ENCODE measurements at places on chromosomes 12 and 14. TPM values are rescaled to one million over a fixed set of nuclear protein-coding genes. Genes with fewer than 3 reads are reported as not detected.

- no peaks in the 10 kb centered on the region for H3K4me1 ChIP-seq
- H3K36me3 ChIP-seq = no peaks in the 10 kb centered on the region
- H3K27me3 ChIP-seq = no peaks in the 10 kb centered on the region
- no peak for DNase-seq
- H3K27ac ChIP-seq = no peak overlapping the region
These were observed 340.9 kb downstream of the BCL11B start for GRCh38 chr14:98931126-98931525.

FGD4 gene
- 18.8 TPM for polyA plus RNA-seq

GRCh38 chr14:92109490-92109889 lies 3.1 kb upstream of the ATXN3 start:
- H3K27ac ChIP-seq = no peak overlapping the region
- H3K36me3 ChIP-seq = no peaks in the 10 kb centered on the region
- H3K27me3 ChIP-seq = no peaks in the 10 kb centered on the region
- peaks cover 3% of the 10 kb centered on the region for H3K4me1 ChIP-seq

- H3K4me1 ChIP-seq = peaks cover 70% of the 10 kb centered on the region
- H3K27ac ChIP-seq = peak overlapping the region; percentile 74
- DNase-seq = peak; percentile 90
- no peaks in the 10 kb centered on the region for H3K36me3 ChIP-seq
- peaks cover 7% of the 10 kb centered on the region for H3K27me3 ChIP-seq
These were observed 1.6 kb upstream of the CD9 start for GRCh38 chr12:6198556-6198955.

- no peak overlapping the region for H3K4me3 ChIP-seq
- peaks cover 3% of the 10 kb centered on the region for H3K27me3 ChIP-seq
- no peaks in the 10 kb centered on the region for H3K4me1 ChIP-seq
These were observed 46.2 kb upstream of the GSC start for GRCh38 chr14:94816113-94816512.

GRCh38 chr12:82708061-82708879 lies 21.6 kb downstream of the TMTC2 start:
- no peak overlapping the region for H3K4me3 ChIP-seq
- no peaks in the 10 kb centered on the region for H3K4me1 ChIP-seq
- no peaks in the 10 kb centered on the region for H3K36me3 ChIP-seq
- peak; percentile 4 for DNase-seq
- peak overlapping the region; percentile 33 for H3K27ac ChIP-seq
- H3K27me3 ChIP-seq = no peaks in the 10 kb centered on the region

GRCh38 chr12:15535352-15535781 lies 213.1 kb downstream of the PTPRO start:
- no peak overlapping the region for H3K27ac ChIP-seq
- H3K4me3 ChIP-seq = no peak overlapping the region
- no peaks in the 10 kb centered on the region for H3K4me1 ChIP-seq
- no peak for DNase-seq
- no peaks in the 10 kb centered on the region for H3K27me3 ChIP-seq

DNA sequence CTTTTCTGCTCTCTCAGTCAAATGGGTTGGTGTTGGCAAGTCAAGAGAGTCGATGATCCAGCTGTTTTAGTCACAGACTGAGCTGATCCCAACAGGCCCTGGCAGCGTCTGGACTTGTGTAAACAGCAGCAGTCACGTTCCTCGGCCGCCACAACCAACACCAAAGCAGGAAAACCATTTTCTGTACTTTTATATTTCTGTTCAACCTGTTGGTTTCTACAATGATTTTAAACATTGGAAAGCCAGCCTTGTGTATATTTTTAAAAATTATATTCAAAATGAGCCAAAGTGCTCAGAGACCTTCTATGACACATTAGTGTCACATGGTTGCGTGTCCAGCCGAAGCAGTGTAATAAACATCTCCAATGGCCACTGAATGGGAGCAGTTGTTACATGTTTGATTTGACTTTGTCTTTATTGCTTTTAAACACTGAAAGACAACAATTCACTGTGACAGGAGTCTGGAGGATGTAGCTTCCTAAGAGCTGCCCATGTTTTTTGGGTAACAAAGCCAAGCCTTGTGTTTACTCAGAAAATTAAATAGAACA lies 5.9 kb upstream of the SIVA1 start:
- no peaks in the 10 kb centered on the region for H3K27me3 ChIP-seq
- peaks cover 21% of the 10 kb centered on the region for H3K36me3 ChIP-seq
- H3K4me1 ChIP-seq = peaks cover 20% of the 10 kb centered on the region
- H3K27ac ChIP-seq = peak overlapping the region; percentile 25
- no peak for DNase-seq
- no peak overlapping the region for H3K4me3 ChIP-seq

DNA sequence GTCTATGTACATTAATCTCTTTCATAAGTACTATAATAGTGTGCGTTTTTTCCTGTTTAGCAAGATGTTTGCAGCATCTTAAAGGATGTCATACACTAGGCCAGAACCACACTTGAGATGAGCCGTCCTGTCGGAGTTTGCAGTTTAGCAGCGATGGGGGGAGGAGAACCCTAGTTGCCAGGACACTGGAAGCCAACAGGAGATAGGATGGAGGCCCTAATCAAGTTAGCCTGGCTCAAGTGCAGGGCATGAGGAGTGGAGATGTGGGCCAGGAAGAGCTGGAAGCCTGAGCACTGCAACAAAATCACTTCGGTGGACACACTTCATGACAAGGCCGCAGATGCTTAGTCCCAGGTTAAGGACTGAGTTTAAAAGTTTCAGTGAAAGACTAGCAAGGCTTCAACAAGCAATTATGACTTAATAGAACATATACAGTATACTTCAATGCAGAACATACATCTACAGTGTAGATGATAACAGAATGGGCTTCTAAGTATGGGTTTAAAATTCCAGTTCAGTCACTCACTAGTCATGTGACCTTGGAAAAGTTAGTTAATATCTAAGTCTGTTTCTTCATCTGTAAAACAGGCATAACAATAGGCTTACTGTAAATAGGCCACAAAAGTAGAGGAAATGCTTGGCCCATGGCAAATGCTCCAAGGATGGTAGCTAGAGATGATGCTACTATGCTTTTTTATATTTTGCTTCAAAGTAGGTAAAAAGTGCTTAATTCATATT lies 77.1 kb downstream of the PTPN21 start:
- H3K27me3 ChIP-seq = no peaks in the 10 kb centered on the region
- DNase-seq = no peak
- H3K27ac ChIP-seq = no peak overlapping the region
- peaks cover 17% of the 10 kb centered on the region for H3K36me3 ChIP-seq
- no peak overlapping the region for H3K4me3 ChIP-seq

MIP gene
- polyA plus RNA-seq = 0.24 TPM

- H3K4me1 ChIP-seq = no peaks in the 10 kb centered on the region
- no peaks in the 10 kb centered on the region for H3K36me3 ChIP-seq
- H3K27ac ChIP-seq = no peak overlapping the region
- no peak for DNase-seq
These were observed 101.2 kb downstream of the NINJ2 start for GRCh38 chr12:561908-562593.

BAZ2A gene
- 68.6 TPM for polyA plus RNA-seq

- no peaks in the 10 kb centered on the region for H3K4me1 ChIP-seq
- no peak for DNase-seq
- H3K4me3 ChIP-seq = no peak overlapping the region
- H3K36me3 ChIP-seq = no peaks in the 10 kb centered on the region
These were observed 447.5 kb downstream of the ADAMTS20 start for GRCh38 chr12:43104494-43104893.

MYF6 gene
- polyA plus RNA-seq = 0.21 TPM

GRCh38 chr12:82596483-82596882 lies 90.2 kb upstream of the TMTC2 start:
- no peaks in the 10 kb centered on the region for H3K27me3 ChIP-seq
- no peaks in the 10 kb centered on the region for H3K4me1 ChIP-seq
- no peak for DNase-seq
- no peak overlapping the region for H3K4me3 ChIP-seq

- H3K27me3 ChIP-seq = peaks cover 74% of the 10 kb centered on the region
- peaks cover 6% of the 10 kb centered on the region for H3K4me1 ChIP-seq
- H3K36me3 ChIP-seq = no peaks in the 10 kb centered on the region
- DNase-seq = peak; percentile 74
- H3K27ac ChIP-seq = no peak overlapping the region
These were observed 28.2 kb upstream of the SMUG1 start for GRCh38 chr12:54216797-54217661.

GRCh38 chr12:89983622-89984021 lies 275.0 kb upstream of the ATP2B1 start:
- no peak for DNase-seq
- H3K4me1 ChIP-seq = peaks cover 3% of the 10 kb centered on the region
- H3K27me3 ChIP-seq = no peaks in the 10 kb centered on the region

GRCh38 chr12:54370171-54370730 lies 6.0 kb upstream of the GPR84 start:
- peak overlapping the region; percentile 22 for H3K4me3 ChIP-seq
- peaks cover 7% of the 10 kb centered on the region for H3K27me3 ChIP-seq
- H3K36me3 ChIP-seq = no peaks in the 10 kb centered on the region
- no peak overlapping the region for H3K27ac ChIP-seq
- H3K4me1 ChIP-seq = peaks cover 15% of the 10 kb centered on the region

DNA sequence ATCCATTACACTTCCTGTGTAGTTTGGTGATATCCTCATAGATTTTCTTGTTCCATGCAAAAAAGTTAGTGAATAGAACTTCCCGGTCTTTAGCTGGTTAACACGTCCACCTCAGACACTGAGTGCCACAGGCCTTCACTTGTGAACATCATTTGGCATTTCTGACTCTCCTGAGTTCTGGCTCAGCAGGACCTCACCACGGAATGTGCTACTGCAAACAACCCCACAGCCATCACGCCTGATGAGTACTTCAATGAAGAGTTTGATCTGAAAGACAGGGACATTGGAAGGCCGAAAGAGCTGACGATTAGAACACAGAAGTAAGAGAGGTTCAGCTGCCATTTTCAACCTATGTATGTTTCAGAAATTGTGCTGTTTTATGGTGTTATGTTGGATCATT lies 20.0 kb downstream of the C12orf76 start:
- no peaks in the 10 kb centered on the region for H3K27me3 ChIP-seq
- no peaks in the 10 kb centered on the region for H3K4me1 ChIP-seq
- DNase-seq = no peak
- peaks cover 38% of the 10 kb centered on the region for H3K36me3 ChIP-seq
- H3K4me3 ChIP-seq = no peak overlapping the region

GRCh38 chr14:82394916-82395315 lies 861.3 kb upstream of the SEL1L start:
- no peaks in the 10 kb centered on the region for H3K36me3 ChIP-seq
- H3K27me3 ChIP-seq = no peaks in the 10 kb centered on the region
- no peak for DNase-seq
- H3K27ac ChIP-seq = no peak overlapping the region

GRCh38 chr14:55160989-55161388 lies 30.4 kb downstream of the DLGAP5 start:
- no peak overlapping the region for H3K4me3 ChIP-seq
- H3K4me1 ChIP-seq = no peaks in the 10 kb centered on the region
- no peaks in the 10 kb centered on the region for H3K27me3 ChIP-seq
- DNase-seq = no peak
- no peak overlapping the region for H3K27ac ChIP-seq

GRCh38 chr12:66030217-66030781 lies 100.3 kb downstream of the LLPH start:
- H3K4me3 ChIP-seq = no peak overlapping the region
- no peaks in the 10 kb centered on the region for H3K4me1 ChIP-seq
- H3K27ac ChIP-seq = no peak overlapping the region

ALX1 gene
- 0.06 TPM for polyA plus RNA-seq

GRCh38 chr14:92747701-92748258 lies 647 bp downstream of the LGMN start:
- peaks cover 6% of the 10 kb centered on the region for H3K36me3 ChIP-seq
- DNase-seq = no peak
- H3K4me1 ChIP-seq = no peaks in the 10 kb centered on the region
- peak overlapping the region; percentile 88 for H3K27ac ChIP-seq
- no peaks in the 10 kb centered on the region for H3K27me3 ChIP-seq

GRCh38 chr14:94833633-94834032 lies 63.7 kb upstream of the GSC start:
- no peaks in the 10 kb centered on the region for H3K4me1 ChIP-seq
- H3K36me3 ChIP-seq = no peaks in the 10 kb centered on the region
- H3K27me3 ChIP-seq = no peaks in the 10 kb centered on the region
- H3K4me3 ChIP-seq = no peak overlapping the region

DNA sequence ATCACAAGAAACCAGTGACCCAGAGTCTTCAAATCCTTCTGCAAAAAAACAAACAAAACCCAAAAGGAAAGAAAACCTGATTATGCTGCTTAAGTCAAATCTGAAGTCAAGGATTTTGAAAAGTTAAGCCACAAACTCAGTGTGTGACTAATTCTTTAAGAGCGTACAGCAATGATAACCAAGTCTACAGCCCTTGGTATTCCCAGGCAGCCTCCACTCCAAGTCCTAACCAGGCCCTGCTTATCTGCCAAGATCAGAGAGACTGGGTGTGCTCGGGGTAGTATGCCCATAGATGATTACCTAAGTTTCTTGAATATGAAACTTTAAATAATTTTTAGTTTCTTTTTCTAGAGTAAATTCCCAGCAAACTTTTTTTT lies 13.1 kb downstream of the PGAM5 start:
- no peak for DNase-seq
- H3K27me3 ChIP-seq = no peaks in the 10 kb centered on the region
- H3K4me3 ChIP-seq = no peak overlapping the region

GRCh38 chr12:21526053-21526452 lies at the start of gene SPX:
SPX (plus strand) TSS chr12:21526296; CDS start chr12:21526473, 177 bp downstream.
- no peaks in the 10 kb centered on the region for H3K36me3 ChIP-seq
- no peak within 1 kb of the TSS for H3K27ac ChIP-seq
- no peak for DNase-seq

DNA sequence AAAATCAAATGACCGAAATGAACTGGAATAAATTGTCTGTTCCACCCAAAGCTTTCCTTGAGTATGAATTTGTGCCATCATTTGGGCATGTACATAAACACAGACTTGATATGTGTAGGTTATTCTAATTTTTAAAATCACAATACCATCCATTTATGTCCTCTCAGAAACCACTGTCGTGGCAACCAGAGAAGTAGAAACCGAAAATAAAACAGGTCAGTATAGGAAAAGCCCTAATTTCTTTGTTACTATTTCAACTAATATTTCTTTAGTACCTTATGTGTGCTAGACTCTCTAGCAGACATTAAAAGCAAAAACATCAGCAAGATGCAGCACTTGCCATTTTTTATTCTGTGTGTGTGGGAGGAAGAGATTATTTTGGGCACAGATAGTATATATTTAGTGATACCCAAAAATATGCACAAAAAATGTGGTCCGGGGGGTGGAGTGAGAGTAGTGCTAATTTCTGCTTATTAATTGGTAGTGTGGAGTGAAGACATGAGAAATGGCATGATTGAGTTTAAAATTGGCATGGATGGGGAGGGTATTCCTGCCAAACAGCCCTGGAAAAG lies 130.8 kb upstream of the CNTN1 start:
- H3K4me1 ChIP-seq = no peaks in the 10 kb centered on the region
- H3K27ac ChIP-seq = no peak overlapping the region
- no peaks in the 10 kb centered on the region for H3K27me3 ChIP-seq
- no peaks in the 10 kb centered on the region for H3K36me3 ChIP-seq
- no peak for DNase-seq

- H3K27me3 ChIP-seq = no peaks in the 10 kb centered on the region
- no peak overlapping the region for H3K27ac ChIP-seq
- no peaks in the 10 kb centered on the region for H3K4me1 ChIP-seq
- H3K36me3 ChIP-seq = no peaks in the 10 kb centered on the region
These were observed 10.1 kb upstream of the SAV1 start for GRCh38 chr14:50678163-50678562.

Measured in large intestine (tissue), 12 donors.